ENCODE measurements at places on chromosomes 4 and X.
A peak's percentile ranks its signal among the peaks of the same experiment; 100 is the strongest.

DNA sequence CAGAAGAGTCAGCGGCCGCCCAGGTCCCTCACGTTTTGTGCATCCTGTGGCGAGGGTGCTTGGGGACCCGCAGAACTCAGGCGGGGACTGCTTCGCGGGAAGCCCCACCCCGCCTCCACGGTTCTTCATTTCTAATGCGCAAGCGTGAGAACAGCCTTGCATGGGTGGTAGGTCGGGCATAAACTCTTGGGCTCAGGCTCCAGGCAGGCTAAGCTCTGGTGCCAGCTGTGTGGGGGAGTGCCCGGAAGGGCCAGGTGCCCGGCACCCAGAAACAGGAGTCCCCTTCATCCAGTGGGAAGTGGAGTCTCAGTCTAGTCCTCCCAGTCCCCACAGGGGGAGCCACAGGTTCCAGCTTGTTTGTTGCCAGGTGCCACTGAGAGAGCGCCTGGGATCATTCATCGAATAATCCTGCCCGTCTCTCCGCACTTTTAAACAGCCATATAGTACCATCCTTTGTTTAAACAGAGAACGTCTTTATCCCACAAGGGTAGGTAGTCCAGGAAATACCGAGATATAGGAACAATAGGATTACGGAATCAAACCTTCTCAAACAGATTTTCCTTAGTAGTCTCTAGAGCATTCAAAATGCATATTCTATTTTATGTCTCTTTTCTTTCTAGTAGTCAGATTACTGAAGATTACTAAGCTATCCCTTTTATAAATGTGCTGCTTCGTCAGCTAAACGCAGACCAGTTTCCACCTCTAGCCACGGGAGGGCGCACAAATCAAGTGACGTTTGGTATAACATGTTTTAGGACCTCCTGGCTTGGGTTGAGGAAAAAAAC, 12.7 kb upstream of the RBBP7 start:
- DNase-seq, result peak; percentile 64

DNA sequence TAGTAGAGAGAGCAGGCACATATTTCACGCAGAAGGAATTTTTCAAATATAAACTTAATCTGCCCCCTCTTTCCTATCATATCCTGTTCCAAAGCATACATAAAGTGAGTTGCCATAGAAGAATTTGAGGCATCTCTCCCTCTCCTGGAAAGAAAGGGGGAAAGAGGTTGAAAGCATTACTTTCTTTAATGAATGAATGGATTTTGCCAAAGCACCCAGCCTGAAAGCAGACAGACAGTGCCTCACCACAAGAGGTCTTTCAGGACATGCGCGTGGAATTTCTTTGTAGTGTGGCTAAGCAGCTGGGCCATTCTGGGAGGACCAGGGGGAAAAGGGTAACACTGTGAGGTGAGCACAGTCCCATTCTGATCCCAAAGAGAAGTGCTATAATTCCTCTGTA, 651.4 kb downstream of the IQCM start:
- no peak for DNase-seq

DNA sequence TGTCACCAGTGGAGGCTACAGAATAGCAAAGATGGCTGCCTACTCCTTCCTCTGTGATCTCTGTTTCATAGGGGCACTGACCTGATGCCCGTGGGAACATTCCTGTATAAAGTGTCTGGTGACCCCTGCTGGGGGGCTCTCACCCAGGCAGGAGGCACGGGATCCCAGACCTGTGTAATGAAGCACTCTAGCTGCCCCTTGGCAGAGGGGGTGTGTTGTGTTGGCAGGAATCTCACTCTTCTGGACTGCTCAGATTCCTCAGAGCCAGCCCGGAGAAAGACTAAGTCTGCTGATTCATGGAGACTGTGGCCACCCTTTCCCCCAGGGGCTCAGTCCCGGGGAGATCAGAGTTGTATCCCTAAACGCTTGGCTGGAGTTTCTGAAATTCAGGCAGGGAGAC, 648.3 kb downstream of the SPRY1 start:
- no peak for DNase-seq

DNA sequence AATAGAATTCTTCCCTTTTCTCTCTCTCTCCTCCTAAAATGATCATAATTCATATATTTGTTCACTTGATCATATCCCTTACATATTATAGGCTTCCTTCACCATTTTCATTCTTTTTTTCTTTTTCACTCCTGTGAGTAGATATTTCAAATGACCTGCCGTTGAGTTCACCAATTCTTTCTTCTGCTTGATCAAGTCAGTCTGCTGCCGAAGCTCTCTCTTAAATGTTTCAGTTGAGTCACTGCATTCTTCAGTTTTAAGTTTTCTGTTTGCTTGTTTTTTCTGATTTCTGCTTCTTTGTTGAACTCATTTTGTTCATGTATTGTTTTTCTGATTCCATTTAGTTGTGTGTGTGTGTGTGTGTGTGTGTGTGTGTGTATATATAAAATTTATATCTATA, 354.3 kb downstream of the GPAT3 start:
- DNase-seq, result no peak

DNA sequence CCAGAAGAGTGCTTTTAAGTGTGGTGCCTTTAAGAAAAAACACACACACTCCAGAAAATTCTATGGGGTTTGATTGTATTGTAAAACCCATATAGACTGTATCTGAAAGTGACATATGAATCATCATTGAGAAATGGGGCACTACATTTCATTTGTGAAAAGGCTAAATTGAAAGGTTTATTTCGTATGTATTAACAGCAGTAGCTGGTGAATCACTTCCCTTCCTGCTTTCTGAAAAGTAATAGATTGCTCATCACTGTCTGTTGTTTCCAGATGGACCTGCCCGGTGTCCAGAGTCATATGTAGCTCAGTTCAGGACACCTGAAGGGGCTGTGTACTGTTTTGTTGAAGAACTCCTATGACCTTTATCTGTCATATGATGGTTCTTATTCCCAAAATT, 28.1 kb upstream of the HPRT1 start:
- no peak for DNase-seq

GRCh38 chrX:19889582-19890342, 2.4 kb upstream of the SH3KBP1 start:
- no peak for DNase-seq

DNA sequence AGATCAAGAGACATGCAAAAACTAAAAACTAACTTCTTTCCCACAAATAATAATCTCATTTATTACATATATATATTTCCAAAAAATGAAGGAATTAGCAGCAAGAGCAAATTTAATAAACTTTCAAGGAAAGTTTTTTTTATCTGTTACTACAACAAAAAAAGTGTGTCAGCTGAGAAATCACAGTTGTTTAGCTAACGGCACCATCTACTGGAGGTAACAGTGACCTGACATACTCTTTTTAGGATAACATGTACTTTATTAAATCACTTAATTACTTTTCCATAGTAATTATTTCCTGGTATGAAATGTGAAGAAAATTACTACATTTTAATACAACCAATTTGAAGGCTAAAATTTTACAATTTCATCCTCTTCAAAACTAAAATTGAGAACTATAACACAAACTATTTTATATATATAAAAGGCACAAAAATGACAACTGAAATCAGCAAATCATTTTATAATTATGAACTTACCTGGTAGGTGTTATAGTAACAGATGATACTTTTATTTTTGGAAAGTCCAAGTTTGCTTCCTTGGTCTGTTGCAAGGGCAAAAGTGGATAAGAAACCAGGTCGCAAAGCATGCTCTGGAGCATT, 9.1 kb downstream of the LAMTOR3 start:
- DNase-seq, result no peak

GRCh38 chrX:34629572-34629971, 27.5 kb downstream of the TMEM47 start:
- no peak for DNase-seq

GRCh38 chr4:183977707-183978106, 72.6 kb downstream of the STOX2 start:
- DNase-seq, result no peak

DNA sequence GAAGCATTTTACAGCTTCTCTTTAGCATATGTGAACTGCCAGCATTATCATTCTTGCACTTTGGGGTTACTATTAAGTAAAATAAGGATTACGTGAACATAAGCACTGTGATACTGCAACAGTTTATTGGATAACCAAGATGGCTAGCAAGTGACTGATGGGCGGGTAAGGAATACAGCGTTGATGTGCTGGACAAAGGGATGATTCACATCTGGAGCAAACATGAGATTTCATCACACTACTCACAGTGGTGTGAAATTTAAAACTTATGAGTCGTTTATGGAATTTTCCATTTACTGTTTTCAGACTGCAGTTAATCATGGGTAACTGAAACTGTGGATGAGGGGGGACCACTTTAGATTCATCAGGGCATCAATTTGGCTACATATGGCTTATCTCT, 16.0 kb downstream of the NBDY start:
- DNase-seq, result no peak

GRCh38 chr4:45693746-45694145, 430.1 kb downstream of the GABRG1 start:
- DNase-seq, result no peak

DNA sequence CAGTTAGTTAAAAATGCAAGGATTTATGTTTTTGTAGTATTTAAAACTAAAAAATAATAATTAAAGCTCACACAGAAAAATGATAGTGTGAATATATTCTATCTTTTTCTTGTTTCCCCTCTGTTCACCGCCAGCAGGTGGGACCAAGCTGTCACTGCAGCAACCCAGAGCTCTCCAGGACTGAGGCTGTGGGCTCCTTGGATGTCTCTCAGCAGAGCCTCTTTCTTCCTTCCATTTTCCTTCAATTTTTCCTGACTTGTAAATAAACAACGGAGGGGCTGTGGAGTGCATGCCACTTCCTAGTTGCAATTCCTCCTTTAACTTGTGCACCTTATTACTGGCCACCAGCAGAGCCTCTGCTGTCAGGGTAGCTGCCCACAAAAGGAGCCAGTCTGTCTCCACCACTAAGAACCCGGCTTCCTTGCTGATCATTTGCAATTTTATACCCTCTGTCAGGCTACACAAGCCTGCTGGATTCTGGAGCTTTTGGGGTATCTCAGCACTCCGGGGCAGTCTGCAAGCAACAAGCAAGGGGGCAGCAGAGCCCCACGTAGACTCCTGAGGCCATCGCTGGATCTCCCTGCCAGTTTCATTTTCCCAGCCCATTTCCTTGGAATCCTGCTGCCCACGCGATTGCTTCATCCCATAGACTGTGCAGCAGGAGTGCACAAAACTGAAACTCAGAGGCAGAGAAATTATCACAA, 1467.4 kb downstream of the C4orf33 start:
- no peak for DNase-seq

DNA sequence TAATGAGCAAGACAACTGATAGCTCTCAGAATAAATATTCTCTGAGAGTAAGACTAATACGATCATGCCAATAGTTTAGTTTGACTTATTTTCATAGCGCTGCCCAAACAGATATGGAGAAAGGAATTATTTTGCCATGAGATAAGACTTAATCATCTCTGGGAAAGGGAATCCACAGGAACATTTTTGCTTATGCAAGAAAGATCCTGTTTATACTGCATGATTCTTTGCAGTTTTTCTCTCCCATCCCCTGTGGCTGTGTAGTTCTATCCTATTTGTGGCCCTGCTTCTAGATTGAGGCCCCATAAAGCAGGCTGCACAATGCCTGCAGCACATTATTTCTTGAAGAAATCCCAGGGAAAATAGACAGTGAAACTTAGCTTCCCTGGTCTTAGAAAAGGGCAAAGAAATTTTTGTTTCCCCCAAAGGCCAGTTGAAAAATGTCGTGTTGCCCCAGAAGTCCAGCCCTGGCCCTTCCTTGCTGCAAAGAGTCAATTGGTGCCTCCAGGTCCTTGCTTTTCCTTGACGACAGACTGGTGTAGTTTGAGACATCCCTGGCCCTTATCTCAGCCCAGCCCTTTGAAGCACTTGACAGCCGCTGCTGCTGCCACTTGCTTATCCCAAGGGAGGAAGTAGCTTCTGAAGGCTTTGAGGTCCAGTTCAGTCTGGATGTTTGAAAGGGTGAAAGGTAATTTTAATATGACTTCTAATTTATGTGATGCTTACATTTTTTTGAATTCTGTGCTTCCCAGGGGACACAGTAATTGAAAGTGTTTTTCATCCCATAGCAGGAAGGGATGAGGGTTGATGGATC, 45.0 kb upstream of the SH3RF1 start:
- DNase-seq, result no peak

DNA sequence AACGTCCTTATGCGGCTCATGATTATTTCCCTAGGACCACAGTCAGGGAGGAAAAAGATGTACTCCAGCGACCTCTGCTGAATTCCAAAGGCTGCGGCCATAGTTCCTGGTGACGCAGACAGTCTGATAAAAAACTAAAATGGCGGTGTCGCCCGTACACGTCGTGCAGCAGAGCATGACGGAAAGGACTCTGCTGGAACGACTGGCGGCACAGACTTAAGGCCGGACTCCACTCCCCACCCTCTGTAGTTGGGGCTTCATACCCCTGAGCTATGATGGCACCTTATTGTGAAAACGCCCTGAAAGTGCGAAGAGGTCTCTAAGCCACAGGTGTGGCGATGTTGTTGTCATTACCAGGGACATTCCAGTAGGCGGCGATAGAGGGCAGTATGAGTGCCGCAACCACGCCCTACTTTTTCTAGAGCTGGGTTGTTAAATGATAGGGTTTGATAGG, 90.0 kb upstream of the EDA2R start:
- DNase-seq, result peak; percentile 40

DNA sequence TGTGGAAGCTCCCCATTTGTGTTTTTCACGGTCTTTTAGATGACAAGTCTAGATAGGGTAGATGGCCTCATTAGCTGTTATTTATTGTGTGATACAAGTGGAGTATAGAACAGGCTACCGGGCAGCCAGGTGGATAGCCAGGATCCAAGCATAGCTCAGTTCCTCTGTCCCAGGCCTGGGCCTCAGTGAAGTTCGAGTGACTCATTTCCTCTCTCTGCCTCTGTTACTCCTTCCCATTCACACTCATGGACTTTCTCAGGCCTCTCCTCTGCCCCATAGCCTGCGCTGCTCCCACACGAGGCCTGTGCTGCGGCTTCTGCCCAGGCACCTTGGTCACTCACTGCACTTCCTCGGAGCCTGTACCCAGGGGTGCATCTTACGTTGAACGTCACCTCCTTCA, 54.5 kb downstream of the TENM3 start:
- DNase-seq, result no peak

DNA sequence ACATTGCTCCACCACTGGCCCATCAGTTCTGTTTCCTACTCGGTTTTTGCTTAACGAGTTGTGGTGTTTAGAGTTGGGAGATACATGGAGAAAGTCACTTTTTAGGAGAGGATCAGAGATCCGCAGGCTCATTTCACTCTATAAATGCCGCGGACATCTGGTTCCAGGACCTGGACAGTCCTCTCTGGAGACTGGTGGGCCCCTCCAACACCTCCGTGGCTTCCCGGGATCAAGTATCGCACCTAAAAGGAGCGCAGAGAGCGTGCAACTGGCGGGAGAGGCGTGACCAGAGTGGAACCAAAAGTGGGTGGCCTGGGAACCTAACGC, 9.9 kb upstream of the CLTRN start:
- no peak for DNase-seq

GRCh38 chr4:17997129-17997528, 24.4 kb downstream of the LCORL start:
- DNase-seq, result no peak

All from liver (tissue), 10 donors.